Nucleus accumbens (tissue), 56 donors: ENCODE measurements at places on chromosomes 12 and 14.

GRCh38 chr14:94515426-94515825 is 6.2 kb upstream of the SERPINA12 start:
- no peak for DNase-seq

DNA sequence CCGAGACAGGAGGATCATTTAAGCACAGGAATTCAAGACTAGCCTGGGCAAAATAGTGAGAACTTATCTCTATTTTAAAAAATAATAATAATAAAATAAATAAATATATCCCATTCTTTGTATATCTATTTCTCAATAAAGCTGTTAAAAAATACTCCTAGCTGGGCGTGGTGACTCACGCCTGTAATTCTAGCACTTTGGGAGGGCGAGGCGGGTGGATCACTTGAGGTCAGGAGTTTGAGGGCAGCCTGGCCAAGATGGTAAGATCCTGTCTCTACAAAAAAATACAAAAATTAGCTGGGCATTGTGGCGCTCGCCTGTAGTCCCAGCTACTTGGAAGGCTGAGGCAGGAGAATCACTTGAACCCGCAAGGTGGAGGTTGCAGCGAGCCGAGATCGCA is 75.7 kb upstream of the TBX3 start:
- no peak for DNase-seq

DNA sequence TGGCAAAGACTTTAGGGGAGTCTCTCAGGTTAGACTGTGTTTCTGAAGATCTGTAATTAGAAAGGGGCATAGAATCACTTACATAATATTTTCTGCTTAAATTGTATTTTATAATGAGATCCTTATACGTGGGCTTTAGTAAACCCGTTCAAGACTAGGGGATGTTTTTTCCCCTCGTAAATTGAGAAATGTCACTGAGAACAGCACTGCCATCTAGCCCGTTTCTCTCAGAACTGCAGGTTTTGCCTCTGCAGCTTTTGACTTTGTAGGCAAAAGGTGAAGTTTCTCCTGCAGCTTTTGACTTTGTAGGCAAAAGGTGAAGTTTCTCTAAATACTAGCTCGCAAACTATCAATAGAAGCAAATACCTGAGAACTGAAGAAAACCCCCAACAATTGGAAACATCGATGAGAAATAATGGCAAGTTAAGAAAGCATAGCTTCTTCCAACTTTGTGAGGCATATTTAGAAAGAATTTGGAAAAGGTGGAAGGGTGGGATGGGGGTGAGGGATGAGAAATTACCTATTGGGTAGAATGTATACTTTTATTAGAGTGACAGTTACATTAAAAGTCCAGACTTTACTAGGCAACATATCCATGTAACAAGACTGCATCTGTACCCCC is 9.9 kb upstream of the ASPG start:
- no peak for DNase-seq

DNA sequence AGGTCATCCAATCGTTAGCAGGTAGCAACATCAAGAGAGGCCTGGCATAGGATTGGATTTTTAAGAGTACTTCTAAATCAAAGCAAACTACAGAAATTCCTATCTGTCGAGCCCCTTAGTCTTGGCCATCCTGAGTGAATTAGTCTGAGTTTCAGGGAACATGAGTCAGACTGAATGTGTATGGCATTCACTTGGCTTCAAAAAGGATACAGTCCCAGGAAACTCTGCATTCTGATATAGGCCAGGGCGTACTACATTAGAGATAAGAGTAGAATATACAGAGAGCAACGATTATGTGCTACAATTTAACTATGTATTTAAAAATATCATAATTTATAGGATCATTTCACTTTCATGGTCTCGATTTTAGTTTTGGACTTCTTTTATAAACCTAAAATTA is 242.2 kb downstream of the SOX5 start:
- DNase-seq, result no peak

GRCh38 chr12:111304642-111305071 is 64.2 kb downstream of the PHETA1 start:
- DNase-seq, result no peak

GRCh38 chr12:20047901-20048300 is 320.4 kb upstream of the PDE3A start:
- no peak for DNase-seq

DNA sequence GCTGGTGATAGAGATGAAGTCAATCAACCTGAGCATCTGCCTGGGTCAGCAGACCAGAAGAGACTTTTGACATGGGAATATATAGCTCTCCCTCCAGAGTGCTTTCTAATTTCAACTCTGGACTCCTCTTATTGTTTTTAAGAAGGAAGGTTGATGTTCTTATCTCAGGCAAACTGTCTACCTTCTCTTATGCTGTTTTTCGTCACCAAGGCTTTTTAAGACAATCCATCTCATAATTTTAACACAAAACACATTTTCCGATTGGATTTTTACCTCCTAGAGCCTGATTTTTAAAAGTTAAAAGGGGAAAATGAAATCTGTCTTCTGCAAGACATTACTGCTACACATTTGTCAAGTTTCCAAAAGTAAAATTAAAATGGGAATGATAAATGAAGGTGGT is 368.7 kb upstream of the MIS18BP1 start:
- DNase-seq, result no peak

DNA sequence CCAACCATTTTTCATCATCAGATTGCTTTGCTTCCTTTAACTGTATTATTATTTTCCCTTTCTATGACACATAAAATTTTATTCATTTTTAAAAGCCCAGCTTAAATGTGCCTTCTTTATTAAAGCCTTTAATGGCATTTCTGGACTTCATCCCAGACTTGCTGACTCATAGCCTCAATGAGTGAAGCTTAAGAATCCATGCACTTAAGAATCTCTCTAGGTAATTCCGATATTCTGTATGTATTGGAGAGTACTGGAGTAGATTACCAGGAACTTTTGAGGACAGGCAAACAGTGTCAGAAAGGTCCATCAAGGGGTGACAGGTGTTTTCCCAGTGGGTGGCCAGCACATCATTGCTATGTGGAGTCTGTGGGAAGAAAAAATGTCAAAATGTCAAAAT is 107.9 kb downstream of the PTPRQ start:
- DNase-seq, result no peak

GRCh38 chr12:111154147-111154834 is 214.6 kb downstream of the PHETA1 start:
- DNase-seq, result no peak

DNA sequence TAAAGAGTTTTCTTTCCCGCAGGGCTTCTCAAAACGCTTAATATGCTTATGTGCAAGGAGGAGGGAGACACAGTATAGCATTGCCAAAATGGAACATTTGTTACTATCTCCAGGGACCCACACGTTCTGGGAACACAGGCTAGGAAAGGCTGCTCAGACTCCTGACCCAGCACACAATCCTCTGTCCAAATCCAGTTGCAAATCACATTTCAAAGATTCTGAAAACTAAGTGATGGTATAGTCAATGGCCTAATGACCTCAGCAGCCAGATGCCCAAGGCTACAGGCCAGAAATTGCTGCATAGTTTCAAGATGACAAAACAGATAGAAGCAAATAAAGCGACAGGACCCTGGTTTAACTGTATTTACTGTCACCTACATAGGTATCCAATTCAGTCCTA is 97.0 kb upstream of the GRIP1 start:
- DNase-seq, result no peak

- DNase-seq, result no peak
These were observed 828.8 kb downstream of the C12orf50 start for GRCh38 chr12:87200289-87200979.

GRCh38 chr12:62712681-62713573 is 222.0 kb downstream of the PPM1H start:
- DNase-seq, result no peak

DNA sequence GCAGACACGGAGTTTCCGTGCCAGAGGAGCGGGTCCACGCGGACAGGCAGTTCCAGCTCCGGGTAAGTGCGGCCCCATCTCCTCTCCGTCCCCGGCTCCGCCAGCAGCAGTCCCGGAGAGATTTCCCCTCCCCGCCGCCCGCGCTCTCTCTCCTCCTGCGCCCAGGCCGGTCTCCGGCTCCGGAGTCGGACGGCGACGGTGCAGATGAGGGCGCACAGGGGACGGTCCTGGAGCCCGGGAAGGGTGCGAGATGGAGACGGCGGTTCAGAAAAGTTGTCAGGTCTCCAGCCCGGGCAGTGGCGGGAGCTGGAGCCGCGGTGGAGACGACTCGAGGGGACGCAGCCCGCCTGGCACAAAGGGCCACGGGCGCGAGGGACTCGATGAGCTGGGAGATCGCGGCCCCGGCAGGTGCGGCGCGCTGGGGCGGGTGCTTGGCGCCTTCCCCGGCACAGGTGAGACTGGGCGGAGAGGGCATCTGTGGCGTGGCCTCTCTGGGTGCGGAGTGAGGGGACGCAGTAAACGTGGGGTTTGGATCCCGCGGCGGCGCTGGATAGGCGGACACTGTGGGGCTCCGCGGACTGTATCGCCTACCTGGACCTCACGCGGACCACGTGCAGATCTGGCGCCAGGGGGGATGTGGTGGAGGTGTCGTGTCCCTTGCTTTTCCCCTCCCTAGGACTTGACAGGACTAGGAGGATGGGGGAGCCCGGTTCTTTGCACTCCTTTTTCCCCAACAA is 1540.3 kb upstream of the TMEM132C start:
- DNase-seq, result no peak

- no peak for DNase-seq
These were observed 128.2 kb downstream of the SLC38A6 start for GRCh38 chr14:61109288-61109687.

- DNase-seq, result no peak
These were observed 219.2 kb downstream of the TMEM121 start for GRCh38 chr14:105745433-105746123.

DNA sequence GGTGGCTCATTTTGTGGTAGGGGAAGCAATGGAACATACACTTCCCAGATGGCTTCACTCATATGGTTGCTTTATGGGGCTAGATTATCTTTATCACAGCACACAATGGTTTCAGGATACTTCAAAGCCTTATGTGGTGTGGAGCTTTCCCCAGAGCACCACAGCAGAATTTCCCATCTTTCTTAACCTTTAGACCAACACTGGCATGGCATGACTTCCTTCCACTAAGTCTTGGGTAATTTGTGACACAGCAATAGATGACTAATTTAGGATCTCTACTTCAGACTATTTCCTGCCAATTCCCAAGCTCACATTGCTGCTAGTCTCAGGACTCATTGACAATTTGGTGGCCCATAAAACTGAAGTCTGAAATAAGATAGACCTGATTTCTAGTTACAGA is 36.9 kb upstream of the DCN start:
- no peak for DNase-seq

DNA sequence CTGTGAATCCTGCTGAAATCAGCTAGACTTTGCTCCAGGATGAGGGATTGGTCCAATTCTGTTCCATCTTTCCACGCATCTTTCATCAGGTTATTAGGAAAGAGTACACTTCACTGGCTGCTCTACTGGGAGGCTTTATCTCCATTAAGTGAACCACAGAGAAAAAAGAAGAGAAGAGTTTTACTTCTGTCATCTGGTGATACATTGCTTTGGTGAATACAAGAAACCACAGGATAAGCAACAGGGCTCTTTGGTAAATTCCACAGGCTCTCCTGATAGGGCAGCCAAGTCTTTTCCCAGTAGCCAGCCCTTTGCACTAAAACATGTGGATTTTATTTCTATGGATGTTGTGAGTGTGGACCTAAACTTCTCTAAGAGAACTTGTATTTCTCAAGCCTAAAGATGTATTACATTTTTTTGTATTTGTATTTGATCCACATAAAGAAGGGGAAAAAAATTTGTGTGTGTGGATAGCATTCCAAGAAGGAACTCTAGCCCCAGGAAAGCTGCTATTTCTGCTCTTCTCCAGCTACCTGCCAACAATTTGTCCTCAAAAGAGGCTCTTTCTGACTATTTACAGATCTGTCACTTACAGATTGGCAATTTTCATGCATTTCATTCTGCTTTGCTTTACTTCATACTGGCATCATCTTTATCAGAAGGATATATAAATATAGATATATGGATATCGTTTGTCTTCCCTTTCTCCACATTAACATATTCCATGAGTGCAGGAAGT is 1117.6 kb upstream of the TMEM132C start:
- DNase-seq, result no peak

DNA sequence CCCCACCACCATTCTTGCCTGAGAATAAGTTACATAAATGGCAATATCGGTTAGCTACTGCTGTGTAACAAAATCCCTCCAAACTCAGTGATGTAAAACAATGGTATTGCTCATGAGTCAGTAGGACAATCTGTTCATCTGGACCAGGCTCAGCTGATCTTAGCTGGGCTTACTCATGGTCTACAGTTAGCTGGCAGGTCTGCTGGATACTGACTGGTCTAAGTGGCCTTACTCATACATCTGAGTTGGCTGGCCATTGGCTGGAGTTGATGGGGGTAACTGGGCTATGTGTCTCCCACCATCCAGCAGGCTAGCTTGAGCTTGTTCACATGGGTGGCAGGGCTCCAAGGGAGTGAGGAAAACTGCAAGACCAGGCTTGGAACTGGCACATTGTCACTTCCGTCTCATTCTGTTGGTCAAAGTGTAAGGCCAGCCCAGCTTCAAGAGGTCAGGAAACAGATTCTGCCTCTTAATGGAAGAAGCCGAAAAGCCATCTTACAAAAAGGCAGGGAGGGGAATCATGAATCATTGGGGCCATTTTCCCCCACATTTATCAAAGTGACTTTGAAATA is 56.7 kb upstream of the CHGA start:
- DNase-seq, result no peak

DNA sequence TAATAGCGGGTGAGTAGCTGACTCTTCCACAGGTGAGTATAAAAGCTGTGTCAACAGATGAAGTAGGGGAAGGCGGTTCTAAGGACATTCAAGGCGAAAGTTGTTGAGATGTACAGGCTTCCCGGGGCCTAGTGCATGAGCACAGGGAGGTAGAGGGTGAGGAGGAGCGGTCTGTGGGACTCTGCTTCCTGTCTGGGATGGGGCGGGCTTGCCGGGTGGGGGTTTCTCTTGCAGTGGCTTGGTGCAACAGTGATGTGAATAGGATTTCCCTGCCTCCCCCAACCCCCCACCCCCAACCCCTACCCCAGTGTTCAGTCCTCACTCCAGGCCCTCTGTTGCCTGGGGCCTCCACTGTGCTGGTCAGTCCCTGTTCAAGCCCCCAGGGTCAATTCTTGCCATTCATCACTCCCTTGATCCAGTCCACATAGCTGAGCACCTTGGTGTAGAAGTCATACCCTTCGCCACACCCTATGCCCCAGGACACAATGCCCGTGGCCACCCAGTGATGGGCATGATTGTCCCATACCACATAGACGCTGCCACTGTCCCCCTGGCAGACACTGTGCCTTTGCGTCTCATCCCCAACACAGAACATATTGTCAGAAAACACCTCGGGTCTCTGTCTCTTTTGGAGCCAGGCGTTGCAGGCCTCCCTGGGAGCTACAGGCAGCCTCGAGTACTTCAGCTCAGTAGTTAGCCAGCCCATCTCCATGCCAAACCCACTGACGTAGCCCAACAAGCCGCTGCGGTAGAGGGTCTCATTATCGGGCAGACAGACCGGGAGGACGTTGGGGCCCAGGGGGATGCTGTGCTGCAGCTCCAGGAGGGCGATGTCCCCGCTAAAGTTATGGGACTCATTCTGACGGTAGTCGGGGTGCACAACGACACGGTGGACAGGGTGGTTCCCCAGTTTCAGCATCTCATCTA is 4.0 kb upstream of the C1R start:
- DNase-seq, result no peak
